ENCODE measurements at places on chromosomes 3 and 15. TPM values are rescaled to one million over a fixed set of nuclear protein-coding genes. Genes with fewer than 3 reads are reported as not detected.

GRCh38 chr3:129605203-129605921 lies 1.1 kb downstream of the PLXND1 start:
- peak overlapping the region; percentile 78 for H3K4me3 ChIP-seq
- H3K4me1 ChIP-seq = peaks cover 74% of the 10 kb centered on the region
- H3K27me3 ChIP-seq = peaks cover 7% of the 10 kb centered on the region
- H3K27ac ChIP-seq = peak overlapping the region; percentile 95
- DNase-seq = peak; percentile 66

The PARP15 gene
- 0.64 TPM for total RNA-seq

The CLSTN2 gene
- 4.1 TPM for total RNA-seq

- no peak overlapping the region for H3K4me3 ChIP-seq
- H3K27ac ChIP-seq = no peak overlapping the region
- H3K27me3 ChIP-seq = no peaks in the 10 kb centered on the region
- peaks cover 18% of the 10 kb centered on the region for H3K4me1 ChIP-seq
- DNase-seq = no peak
These were observed 24.1 kb upstream of the ARHGEF3 start for GRCh38 chr3:56825567-56826438.

GRCh38 chr3:11172096-11172690 lies 17.9 kb downstream of the HRH1 start:
- H3K27me3 ChIP-seq = no peaks in the 10 kb centered on the region
- H3K36me3 ChIP-seq = no peaks in the 10 kb centered on the region
- H3K4me3 ChIP-seq = no peak overlapping the region
- DNase-seq = no peak
- peaks cover 12% of the 10 kb centered on the region for H3K4me1 ChIP-seq

- no peak for DNase-seq
- no peaks in the 10 kb centered on the region for H3K27me3 ChIP-seq
- H3K4me3 ChIP-seq = no peak overlapping the region
- no peaks in the 10 kb centered on the region for H3K4me1 ChIP-seq
- no peak overlapping the region for H3K27ac ChIP-seq
These were observed 361.2 kb downstream of the DIPK2A start for GRCh38 chr3:144332868-144333267.

The SEMA5B gene
- total RNA-seq = 3.7 TPM

DNA sequence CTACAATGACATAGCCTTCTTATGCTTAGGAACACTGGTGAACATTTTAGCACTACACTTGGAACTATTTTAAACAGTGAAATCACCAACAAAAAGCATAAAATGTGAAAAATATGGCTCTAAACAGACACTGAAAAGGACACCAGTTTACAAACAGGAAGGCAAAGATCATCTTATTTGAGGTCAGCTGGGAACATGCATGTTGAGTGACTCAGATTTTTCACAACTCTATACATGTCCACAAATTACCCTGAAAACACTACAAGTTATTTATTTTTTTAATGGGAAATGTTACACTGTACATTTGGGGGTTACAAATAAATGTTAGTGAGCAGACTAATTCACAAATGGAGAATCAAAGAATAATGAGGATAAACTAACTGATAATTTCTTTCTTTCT lies 12.5 kb upstream of the GK5 start:
- peaks cover 4% of the 10 kb centered on the region for H3K27me3 ChIP-seq
- no peak overlapping the region for H3K27ac ChIP-seq
- H3K4me3 ChIP-seq = no peak overlapping the region
- no peaks in the 10 kb centered on the region for H3K36me3 ChIP-seq

DNA sequence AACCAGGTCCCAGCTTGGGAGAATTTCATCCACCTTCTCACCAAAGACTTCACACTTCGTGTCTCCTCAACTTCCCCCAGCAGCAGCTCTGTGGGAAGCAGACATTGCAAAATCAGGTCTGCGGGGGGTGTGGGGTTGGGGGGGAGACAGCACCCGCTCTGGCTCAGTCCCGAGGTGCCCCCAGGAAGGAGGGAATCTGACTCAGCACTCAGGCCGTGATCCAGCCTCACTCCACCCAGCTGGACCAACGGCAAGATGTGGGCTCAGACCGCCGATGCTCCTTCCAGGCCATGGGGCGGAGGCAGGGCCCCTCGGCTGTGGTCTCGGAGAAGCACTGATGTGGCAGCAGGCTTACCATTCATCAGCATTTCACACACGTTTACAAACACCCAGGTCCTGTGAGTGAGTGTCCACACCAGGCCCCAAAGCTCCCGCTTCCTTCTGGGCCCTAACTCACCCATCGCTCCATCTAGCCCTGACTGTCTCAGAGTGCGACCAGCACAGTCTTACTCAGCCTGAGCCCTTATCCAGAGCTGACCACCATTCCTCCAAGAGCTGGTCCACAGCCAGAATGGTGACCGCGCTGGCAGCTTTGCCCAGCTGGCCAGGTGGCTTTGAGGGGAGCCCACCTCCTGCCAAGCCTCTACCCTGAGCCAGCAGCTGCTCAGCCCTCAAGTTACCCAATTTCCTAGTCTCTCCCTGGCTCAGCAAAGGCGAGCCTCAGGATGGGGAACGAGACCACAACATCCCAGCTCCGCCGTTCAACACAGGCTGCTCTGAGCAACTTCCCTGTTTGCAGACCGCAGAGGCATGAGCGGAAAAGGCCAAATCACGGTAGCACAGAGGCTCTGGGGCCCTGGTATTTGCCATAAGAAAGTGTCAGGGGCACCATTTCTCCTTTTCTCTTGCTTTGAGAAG lies 3.3 kb downstream of the STAB1 start:
- DNase-seq = peak; percentile 43
- no peaks in the 10 kb centered on the region for H3K27me3 ChIP-seq
- H3K4me3 ChIP-seq = no peak overlapping the region
- H3K36me3 ChIP-seq = peaks cover 12% of the 10 kb centered on the region
- no peaks in the 10 kb centered on the region for H3K4me1 ChIP-seq
- no peak overlapping the region for H3K27ac ChIP-seq

DNA sequence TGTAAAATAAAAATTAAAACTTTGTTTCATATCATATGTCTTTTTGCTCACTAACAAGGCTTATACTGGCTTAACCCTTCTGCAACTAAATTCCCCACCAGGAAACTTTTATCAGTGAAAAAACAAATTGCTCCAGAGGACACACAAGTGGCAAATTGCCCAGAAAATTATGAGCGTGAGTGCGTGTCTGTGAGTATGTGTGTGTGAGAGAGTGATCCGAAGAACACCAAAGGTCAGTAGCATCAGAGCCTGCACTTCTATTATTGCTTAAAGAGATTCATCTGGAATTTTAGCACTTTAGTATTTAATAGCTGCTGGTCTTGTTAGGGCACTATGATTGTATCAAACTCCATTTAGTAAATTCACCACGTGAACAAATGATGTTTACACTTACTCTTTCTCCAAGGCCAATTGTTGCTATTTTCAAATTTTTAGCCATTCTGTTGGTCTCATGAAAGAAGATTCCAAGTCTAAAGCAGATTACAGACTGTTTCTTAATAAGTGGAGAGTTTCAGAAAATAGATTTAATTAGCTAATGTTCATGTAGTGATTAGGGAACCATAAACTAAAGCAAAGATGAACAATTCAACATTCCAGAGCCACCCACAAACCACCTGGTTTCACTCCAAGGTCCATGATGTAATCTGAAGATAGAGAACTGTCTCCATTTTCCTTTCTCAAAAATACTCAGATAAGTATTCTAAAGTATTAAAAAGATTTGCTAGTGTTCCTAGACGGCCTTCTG lies 91.1 kb upstream of the IL12A start:
- H3K27me3 ChIP-seq = no peaks in the 10 kb centered on the region
- no peak overlapping the region for H3K27ac ChIP-seq
- peaks cover 39% of the 10 kb centered on the region for H3K36me3 ChIP-seq
- H3K4me1 ChIP-seq = peaks cover 46% of the 10 kb centered on the region

The MASP1 gene
- 272 TPM for total RNA-seq

DNA sequence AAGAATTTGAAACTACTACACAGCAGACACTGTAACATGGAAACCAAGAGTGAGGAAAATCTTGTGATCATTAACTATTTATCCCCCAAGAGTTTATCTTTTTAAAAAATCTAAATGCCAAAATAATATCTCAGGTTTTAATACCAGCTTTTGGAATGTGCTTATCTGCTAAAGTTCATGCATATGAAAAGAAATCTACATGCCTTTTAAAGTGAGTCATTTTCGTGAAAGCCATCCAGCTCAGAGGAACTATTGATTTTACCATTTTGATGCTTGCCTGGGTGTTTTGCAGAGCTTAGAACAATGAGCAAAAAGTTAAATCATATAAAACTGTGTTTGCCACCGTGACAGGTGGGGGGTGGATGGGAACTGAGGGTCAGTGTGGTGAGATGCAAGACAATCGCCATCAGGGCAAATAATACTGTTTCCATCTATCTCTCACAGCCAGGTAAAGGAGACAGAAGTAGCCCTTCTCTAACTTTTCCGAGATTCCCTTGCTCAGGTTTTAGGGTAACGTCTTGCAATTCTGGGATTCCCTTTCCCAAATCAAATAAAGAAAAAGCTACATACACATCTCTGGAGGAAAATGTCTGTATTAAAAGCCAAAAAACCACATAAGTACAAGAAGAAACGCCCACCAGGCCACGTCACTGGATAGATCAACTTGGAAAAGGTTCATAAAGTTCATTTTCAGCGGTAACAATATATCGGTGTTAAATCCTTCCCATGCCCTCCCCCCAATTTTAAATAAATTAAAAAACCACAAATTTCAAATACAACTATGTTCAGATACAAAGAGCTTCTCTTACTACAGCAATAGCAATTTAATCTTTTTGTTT lies 2.0 kb downstream of the TMEM158 start:
- no peaks in the 10 kb centered on the region for H3K4me1 ChIP-seq
- no peak for DNase-seq
- H3K27me3 ChIP-seq = peaks cover 75% of the 10 kb centered on the region
- no peak overlapping the region for H3K27ac ChIP-seq
- H3K36me3 ChIP-seq = no peaks in the 10 kb centered on the region

DNA sequence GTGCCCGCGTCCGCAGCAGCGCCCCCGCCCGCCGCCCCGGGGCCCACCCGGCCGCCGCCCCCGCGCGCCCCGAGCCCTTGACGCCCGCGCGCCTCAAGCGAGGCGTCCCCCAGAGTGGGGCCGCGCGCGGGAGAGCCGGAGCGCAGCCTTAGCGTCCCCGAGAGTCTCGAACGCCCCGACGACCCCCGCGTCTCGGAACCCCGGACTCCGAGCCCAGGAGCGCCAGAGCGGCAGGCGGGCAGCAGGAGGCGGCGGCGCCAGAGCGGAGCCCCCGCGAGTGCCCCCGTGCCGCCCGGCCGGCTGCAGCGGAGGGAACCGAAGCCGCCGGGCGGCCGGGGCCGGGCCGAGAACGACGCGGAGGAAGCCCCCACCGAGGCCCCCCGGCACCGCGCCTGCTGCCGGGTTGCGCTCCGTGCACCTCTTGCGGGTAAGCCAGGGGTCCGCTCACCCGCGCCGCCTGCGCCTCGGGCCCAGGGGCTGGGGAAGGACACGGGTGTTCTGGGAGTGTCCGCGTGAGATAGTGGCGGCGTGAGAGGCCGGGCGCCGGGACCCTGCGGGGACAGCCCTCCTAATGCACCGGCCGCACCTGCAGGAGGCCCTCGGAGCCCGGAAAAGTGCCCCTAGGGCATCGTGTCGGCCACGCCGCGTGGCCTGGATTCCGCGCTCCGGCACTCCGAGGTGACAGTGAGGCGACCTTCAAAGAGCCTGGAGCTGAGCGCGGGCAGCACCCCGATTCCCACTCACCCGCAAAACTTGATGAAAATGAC lies 52.0 kb upstream of the ULK4 start:
- no peaks in the 10 kb centered on the region for H3K36me3 ChIP-seq
- no peaks in the 10 kb centered on the region for H3K27me3 ChIP-seq
- H3K27ac ChIP-seq = peak overlapping the region; percentile 92
- H3K4me1 ChIP-seq = peaks cover 58% of the 10 kb centered on the region

The SLC24A5 gene
- not detected for total RNA-seq

The C2CD4A gene
- total RNA-seq = not detected

GRCh38 chr3:46946416-46946815 lies 30.1 kb downstream of the CCDC12 start:
- H3K36me3 ChIP-seq = no peaks in the 10 kb centered on the region
- H3K27me3 ChIP-seq = no peaks in the 10 kb centered on the region
- no peak overlapping the region for H3K4me3 ChIP-seq
- peaks cover 88% of the 10 kb centered on the region for H3K4me1 ChIP-seq
- no peak for DNase-seq

DNA sequence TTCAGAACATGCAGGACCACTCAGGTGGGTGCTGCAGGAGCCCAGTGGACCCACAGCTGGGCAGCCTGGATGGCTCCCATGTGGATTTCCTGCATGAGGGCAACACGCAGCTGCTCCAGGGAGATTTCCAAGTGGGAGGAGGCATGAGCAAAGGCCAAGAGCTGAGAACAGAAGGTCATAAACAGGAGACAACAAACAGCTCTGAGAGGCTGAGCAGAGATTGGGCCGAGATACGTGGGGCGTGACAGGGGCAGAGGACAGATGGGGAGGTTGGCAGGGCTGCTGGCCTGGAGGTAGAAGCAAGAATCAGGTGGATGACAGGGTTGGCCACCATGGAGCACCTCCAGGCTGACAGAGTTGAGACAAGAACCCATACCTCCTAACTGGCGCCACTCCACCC lies 2.9 kb downstream of the PHGR1 start:
- no peaks in the 10 kb centered on the region for H3K27me3 ChIP-seq
- no peak overlapping the region for H3K4me3 ChIP-seq
- H3K27ac ChIP-seq = no peak overlapping the region
- no peak for DNase-seq
- H3K4me1 ChIP-seq = peaks cover 28% of the 10 kb centered on the region

DNA sequence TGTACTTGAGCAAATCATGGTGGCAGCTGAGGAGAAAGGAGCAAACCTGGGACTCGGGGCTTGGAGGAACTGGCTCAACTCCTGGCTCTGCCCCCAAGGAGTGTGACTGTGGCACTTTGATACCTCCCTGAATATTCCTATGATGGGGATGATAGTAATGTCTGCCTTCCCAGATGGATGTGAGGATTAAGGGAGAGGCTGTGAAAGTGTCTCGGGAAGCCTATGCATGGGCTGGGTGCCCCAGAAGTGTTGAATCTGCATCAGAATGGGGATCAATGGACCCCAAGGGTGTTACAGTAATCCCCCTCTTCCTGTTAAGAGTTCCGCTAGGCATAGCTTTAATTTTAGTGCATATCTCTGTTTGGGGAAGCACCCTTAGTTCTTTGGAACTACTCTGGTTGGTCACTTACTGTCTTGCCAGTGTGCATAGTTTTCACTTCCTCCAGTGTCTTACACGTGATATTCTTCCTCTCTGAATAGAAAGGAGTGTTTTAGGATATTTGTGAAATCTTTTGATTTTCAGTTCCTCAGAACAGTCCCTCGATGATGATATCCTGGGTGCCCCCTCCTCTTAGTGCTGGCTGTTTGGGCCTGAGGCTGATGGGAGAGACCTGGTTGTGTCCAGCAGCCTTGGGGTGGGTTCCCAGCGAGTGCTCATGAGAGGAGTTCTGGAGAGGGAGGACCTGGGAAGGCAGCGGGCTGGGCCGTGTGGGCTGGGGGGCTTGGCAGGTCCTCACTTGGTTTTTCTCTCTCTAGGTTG lies 97.5 kb downstream of the CHDH start:
- H3K36me3 ChIP-seq = no peaks in the 10 kb centered on the region
- H3K27ac ChIP-seq = no peak overlapping the region
- H3K4me3 ChIP-seq = no peak overlapping the region
- DNase-seq = no peak
- peaks cover 32% of the 10 kb centered on the region for H3K4me1 ChIP-seq

The RHOV gene
- total RNA-seq = not detected

Data from heart right ventricle (tissue), 16 donors.